ENCODE measurements at places on chromosomes 6 and 20.

DNA sequence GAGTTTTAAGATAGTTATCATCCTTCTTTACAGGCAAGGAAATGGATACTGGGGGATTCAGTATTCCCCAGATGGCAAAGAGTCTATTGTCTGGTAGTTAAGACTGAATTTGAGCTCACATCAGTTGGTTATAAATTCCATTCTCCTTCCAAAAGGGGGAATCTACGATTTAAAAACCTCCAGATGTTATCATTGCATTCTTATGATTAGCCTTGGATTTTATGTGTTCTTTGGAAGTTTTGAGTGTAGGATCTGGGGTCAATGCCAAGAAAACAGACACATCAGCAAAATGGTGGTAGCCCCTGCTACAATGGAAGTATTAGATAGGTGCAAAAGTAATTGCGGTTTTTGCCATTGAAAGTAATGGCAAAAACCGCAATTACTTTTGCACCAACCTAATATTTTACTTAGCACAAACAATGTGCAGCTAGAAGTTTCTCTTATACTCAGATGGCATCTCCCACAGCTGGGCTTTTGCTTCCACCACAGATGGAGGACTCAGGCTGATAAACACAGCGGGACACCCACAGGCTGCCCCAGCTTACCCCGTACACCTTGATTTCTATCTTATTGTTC is 168.2 kb upstream of the RIN2 start:
- DNase-seq, result no peak

DNA sequence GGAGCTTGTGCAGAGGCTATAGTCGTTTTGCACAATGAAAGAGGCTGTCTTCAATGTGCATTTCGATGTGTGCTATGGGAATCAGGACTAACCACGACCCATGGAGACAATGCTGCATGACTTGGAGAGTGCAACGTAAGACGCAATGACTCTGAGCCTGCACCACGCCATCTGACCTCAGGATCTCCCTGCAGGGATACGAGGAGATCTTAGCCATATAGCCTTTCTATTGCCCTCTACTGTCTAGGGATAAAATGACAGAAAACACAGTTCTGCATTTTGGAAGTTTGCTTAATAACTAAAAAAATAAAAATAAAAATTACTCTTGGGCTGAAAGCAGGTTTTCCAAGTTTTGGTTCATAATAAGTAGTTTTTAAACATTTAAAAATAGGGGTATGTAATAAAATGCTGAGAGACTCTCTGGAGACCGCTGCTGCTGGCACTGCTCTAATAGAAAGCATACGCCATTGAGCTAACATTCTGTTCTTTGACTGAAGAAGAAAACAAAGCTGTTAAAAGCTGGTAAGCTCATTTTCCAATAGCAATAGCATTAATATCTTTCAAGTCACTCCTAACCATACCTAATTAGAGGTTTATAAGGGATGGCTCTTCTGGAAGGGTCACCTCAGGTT is 87.2 kb downstream of the PDE7B start:
- no peak for DNase-seq

DNA sequence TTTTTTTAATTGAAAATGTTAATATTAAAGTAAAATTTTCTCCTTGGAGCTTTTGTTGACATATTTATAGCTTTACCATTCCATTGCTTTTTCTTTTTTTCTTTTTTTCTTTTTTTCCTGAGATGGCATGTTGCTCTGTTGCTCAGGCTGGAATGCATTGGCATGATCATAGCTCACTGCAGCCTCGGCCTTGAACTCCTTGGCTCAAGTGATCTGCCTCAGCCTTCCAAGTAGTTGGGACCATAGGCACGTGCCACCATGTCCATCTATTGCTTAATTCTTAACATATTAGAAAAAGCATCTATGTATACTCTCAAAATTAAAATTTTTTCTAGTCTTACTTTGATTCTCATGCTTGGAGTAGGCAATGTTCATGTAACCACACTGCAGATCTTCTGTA is 43.0 kb downstream of the RALGAPB start:
- no peak for DNase-seq

GRCh38 chr20:1108437-1108920 is 9.9 kb upstream of the PSMF1 start:
- DNase-seq, result no peak

DNA sequence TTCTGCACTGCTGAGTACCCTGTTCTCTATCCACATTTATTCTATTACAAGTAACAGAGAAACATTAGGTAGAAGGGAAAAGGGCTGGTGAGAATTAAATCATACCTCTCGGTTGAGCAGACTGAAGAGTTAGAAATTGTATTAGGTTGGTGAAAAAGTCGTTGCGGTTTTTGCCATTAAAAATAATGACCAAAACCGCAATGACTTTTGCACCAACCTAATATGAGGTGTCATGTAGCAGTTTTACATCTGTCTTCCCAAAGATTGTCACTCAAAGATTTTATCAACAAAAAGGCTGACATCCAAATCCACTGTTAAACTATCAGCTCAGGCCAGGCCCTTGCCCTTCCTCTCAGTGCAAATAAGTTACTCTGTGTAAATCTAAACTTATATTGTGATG is 28.3 kb upstream of the GRIK2 start:
- no peak for DNase-seq

GRCh38 chr6:124956018-124956417 is 6.2 kb upstream of the RNF217 start:
- no peak for DNase-seq

DNA sequence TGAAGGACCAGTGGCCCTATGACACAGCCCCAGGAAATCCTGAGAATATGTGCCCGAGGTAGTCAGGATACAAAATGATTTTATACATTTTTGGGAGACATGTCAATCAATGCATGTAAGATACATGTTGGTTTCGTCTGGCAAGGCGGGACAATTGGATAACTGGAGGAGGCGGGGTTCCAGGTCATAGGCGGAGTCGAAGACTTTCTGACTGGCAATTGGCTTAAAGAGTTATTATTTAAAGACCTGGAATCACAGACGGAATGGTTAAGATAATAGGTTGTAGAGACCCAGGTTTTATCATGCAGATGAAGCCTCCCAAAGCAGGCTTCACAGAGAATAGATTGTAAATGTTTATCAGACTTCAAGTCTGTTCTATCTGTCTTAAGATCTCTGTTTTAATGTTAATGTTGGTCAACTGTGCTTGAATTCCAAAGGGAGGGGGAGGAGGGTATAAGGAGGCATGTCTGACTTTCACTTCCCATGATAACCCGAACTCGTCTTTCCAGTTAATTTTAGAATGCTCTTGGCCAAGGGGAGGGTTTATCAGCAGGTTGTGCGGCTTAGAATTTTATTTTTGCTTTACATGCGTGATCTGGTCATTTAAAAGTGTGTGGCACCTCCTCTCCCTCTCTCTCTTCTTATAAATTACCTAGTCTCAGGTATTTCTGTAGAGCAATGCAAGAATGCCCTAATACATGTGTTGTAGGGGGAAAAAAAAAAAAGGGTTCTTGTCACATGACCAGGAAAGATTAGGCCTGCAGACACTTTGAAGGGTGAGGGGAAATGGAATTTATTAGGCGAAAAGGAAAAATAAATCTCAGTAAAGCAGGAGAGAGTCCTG is 230.7 kb downstream of the NFATC2 start:
- DNase-seq, result no peak

GRCh38 chr20:48278961-48279481 is 493.7 kb upstream of the SULF2 start:
- no peak for DNase-seq

DNA sequence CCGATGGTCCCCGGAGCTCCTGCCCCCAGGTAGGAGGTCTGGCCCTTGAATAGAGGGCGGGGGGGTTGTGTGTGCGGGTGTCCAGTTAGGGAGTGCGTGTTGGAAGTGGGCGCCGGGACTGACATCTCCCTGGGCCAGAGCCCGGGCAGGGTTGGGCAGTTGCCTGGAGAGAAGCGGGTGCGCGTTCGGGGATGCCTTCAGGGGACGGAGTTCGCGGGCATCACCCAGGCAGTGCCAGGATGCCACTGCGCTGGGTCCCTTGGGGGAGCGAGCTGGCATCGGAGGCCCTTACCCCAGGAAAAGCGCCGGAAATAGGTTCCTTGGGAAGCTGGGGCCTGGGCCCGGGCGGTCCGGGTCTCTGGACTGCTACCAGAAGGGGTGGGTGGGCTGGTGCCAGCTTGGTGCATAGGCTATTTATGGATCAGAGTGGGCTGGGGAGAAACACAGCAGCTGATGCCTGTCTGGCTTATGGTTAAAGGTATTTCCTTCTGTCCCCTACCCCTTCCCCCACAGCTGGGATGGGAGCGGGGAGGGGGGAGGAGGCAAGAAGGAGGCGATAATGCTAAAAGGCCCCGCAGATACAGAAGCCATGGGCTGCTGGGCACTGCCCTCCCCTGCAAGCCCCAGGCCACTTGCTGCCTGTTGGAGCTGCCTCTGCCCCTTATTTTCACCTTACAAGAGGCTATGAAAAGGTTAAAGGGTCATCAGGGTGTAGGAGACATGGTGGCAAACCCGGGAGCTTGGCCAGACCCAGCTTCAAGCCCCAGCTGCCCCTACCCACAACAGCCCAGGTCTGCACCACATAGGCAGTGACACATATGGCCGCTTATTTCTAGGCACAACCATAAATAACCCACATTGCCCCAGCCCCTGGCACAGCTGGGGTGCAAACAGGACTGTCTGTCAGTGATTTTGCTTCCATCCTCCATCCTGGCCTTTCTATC is 638 bp downstream of the PACSIN1 start:
- no peak for DNase-seq

GRCh38 chr6:63530182-63530581 is 42.1 kb upstream of the LOC128125822 start:
- no peak for DNase-seq

DNA sequence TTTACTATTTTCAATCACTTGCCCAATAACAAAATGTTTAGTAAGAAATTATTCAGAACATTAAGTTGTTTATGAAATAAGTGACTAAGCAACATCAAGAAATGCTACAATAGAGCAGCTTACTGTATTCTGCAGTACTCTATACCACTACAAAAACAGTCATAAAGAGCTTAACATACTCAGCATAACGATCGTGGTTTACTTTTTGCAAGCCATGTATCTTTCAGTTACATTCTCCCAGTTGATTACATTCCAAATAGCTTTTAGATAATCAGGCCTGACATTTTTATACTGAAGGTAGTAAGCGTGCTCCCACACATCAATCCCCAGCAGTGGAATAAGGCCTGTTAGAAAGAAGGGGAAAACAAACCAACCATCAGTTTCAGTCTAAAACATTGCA is 10.7 kb downstream of the SOD2 start:
- no peak for DNase-seq

DNA sequence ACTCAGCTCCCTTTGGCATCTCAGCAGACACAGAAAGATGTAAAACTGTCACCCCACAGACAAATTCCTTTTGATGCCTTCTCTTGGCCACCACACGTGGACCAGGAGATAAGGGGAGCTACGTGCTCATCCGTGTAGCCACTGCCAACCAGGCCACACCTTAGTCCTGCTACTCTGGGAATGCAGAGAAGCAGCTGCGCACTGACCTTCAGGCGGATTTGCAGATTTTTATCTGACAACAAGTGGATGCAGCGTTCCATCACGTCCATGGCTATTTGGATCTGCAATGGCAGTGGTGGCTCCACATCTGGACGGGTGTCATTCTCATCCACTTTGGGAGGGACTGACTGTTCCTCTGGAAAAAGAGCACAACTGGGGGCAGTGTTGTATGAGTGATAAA is 30.8 kb downstream of the TTI1 start:
- no peak for DNase-seq

DNA sequence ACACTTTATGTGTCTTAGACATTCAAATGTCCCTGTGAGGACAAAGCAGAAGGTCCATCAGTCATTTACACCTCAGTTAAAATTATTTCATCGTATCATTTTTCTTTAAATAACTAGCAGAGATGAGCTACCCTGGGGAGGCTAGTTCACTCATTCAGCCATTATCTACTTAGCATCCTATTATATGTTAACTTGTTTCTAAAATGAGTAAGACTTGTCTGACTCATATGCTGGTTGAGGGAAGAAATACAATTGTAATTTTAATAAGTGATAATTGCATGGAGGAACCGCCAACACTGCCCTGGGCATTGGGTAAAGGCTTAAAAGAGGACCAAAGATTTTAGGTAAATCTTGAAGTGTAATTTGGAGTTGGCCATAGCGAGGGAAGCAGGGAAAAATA is 12.4 kb upstream of the PTPRK start:
- no peak for DNase-seq

GRCh38 chr20:49276961-49277785 is 684 bp downstream of the ZNFX1 start:
- no peak for DNase-seq

- DNase-seq, result no peak
Observed at GRCh38 chr6:108714766-108715414, 133.3 kb upstream of the ARMC2 start.

GRCh38 chr20:22584522-22584921 is at the start of gene FOXA2:
TSS of gene FOXA2 (minus strand) at chr20:22584572. CDS start at chr20:22584278, 294 bp downstream.
- DNase-seq, result no peak

GRCh38 chr6:137820425-137820824 is 46.6 kb upstream of the TNFAIP3 start:
- no peak for DNase-seq

DNA sequence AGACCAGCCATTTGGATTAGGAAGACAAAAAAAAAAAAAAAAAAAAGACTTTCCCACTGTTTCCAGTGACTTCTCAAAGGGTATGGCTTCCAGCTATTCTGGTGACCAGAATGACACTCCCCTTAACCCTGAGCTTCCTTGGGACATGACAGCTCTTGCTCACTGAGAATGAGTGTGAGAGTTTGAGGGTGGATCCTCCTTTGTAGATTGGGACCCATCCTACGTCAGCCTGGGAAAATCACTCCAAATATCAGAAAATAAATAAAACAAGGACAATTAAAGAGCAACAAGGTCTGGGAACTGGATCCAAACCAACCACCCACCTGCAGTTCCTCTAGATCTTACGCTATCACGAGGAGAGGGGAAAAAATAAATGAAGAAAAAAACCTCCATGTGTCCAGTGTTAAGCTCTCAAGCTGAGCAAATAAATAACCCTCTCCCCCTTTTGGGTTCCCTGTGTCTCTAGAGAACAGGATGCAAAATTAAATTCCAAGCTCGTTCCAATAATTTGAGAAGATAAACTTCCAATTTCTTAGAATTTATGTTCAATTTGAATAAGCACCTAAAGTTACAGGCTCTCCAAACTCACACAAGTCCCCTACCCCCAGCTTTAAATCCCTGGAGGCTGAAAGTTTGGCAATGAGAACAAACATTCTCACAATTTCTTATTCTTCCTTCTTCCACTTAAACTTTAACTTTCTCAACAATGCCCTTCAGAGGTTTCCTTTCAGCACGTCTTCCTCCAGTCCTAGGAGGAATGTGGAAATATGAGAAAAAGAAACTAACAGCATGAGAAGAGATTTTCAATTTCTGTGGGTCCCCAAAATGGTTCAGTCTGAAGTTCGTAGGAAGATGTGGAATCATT is 170.2 kb downstream of the MTFR2 start:
- DNase-seq, result no peak
